ENCODE measurements at places on chromosomes 13 and 19.

GRCh38 chr13:64849196-64849595 is 2380.9 kb downstream of the PCDH9 start:
- DNase-seq = no peak

- DNase-seq = no peak
Observed at GRCh38 chr19:29478578-29479565, 46.9 kb upstream of the VSTM2B start.

- DNase-seq = no peak
Observed at GRCh38 chr19:44955505-44956439, 592 bp downstream of the CLPTM1 start.

DNA sequence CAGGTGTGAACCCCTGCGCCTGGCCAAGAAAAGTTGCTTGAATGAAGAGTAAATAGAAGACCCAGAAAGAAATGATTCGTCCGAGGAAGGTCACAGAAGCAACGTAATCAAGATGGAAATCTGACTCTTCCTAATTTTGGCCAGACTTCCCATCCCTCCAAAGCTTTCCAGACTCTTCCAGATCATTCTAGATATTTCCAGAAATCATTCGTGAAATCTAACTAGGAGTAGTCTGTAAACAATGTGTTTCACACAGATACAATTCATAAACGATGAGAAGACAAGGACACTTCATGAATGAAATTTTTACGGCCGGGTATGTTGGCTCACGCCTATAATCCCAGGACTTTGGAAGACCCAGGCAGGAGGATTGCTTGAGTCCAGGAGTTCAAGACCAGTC is 9.3 kb upstream of the LDLR start:
- no peak for DNase-seq

DNA sequence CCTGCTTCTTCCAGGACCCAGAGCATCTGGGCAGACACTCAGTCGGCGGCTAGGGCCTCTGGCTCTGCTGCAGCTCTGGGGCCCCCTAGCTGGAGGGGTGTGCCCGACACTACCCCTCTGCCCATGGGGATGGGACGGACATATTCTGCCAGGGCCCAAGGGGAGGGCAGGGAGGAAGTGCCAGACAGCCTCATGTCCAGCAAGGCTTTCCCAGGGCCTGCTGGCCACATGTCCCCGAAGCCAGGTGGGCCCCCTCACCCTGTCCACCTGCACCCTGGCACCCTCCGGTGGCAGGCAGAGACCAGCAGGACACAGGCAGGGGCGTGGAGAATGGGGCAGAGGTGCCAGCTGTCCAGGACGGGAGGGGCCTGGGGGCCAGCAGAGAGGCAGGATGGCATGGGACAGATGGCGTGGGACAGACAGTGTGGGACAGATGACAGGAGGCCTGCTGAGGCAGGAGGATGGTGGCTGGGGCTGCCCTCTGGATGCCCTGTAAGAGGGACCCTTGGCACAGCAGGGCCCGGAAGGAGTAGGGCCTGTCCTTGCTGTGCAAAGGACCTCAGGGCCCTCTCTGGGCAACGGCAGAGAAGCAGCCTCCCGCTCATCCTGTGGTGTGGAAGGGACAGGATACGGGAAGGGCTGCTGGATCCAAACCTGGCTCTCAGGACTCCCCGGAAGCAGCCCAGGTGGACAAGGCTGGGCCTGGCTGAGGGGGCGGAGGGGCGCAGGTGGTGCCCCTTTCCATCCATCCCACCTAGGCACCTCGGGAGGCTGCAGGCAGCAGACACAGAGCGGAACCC is 29.1 kb downstream of the CEBPG start:
- DNase-seq = no peak

- DNase-seq = no peak
Observed at GRCh38 chr19:48966541-48967345, 1.6 kb downstream of the FTL start.

DNA sequence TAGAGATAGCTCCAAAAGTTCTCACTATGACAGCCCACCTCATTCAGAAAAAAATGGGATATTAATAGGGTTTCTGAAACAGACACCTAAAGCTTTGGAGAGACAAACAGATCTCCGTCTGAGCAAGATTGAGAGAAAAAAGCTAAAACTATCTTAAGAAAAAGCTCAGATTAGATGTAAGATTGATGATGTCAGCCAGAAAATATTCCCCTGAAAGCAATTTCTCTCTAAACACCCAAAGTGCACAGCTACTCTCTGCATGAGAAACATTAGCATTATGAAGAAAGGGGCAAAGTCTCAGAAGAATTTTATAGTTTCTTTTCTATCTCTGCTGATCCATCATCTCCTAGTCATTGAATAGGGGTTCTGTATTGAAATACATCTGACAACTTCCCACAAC is 148.9 kb downstream of the ZNF737 start:
- DNase-seq = no peak

DNA sequence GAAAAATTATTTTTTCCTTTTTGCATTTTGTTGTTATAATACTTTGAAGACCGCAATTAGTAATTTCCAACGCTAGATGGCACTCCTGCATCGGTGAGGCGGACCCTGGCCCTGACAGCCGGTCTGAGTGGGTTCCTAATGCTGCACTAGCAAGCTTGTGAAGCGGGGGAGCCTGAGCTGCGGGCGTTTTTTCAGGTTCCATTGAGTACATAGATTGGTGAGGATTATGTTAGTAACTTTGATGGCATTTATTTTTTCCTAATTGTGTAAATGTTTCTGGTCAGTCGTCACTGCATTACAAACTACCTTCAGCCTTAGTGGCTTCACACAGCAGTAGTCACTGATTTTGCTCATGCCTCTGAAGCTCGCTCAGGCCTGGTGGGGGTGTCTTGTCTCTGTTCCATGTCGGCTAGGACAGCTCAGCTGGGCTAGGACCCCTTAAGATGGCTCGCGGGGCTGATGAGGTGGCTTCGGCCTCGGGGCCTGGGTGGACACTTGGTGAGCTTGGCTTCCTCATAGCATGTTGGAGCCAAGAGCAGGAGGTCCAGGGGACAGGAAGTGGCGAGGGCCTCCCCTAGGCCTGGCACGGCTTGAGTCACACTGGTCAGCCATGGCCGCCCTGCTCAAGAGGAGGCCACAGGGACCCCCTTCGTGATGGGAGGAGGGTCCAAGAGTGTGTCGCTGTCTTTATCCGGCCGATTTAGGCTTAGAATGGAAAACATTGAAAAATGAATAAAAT is 25.0 kb downstream of the ERCC5 start:
- DNase-seq = peak; percentile 30

GRCh38 chr19:4556597-4557127 is 2.8 kb downstream of the SEMA6B start:
- no peak for DNase-seq

DNA sequence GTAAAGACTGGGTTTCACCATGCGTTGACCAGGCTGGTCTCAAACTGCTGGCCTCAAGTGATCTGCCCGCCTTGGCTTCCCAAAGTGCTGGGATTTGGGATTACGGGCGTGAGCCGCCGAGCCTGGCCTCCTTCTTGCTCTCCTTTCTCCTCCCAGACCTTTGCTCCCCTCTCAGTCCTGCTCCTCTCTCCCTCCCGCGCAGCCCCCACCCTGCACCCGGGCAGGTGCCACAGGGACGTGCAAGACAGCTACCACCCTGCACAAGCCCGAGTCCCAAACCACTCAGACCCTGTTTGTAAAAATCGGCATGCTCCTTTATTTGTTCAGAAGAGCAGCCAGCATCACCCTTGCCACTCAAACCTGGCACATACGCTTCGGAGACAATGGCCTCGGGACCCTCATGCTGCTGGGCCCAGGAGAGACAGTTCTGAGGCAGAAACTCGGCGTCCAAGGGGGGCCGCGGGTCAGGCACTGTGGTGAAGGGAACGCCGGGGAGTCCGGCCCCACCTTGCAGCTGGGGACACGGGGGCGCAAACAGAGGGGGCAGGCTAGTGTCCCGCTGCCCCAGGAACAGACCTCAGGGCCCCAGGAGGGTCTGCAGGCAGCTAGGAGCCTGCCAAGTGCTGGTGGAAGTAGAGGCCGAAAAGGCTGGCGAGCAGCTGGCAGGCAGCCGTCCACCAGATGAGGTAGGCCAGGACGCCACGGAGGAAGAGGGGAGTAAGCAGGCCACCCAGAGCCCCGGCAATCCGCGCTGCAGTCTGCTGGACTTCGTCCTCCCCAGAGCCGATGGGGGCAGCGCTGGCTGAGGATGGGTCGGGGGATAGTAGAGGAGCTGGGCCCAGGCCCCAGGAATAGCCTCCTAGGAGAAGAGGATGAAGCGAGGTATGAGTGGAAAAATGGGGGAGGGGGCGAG is 18.7 kb downstream of the TMEM161A start:
- no peak for DNase-seq

GRCh38 chr13:26628706-26629105 is 71.2 kb downstream of the WASF3 start:
- no peak for DNase-seq

DNA sequence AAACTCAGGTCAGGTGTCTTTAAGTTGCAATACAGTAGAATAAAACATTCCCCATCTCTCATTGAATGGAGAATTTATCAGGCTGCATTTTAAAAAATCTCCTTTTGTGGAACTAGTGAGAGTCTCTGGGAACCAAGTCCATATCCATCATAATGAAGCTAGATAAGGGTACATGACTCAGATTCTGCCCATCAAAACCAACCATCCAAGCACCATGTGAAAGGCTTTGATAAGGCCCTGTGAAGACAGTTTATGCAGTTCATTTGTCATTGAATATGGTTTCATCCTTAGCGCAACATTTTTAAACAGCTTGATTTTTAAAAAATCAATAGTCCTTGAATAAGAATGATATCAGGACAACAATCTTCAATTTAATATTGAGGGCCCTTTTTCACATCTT is 56.3 kb upstream of the DIAPH3 start:
- no peak for DNase-seq

DNA sequence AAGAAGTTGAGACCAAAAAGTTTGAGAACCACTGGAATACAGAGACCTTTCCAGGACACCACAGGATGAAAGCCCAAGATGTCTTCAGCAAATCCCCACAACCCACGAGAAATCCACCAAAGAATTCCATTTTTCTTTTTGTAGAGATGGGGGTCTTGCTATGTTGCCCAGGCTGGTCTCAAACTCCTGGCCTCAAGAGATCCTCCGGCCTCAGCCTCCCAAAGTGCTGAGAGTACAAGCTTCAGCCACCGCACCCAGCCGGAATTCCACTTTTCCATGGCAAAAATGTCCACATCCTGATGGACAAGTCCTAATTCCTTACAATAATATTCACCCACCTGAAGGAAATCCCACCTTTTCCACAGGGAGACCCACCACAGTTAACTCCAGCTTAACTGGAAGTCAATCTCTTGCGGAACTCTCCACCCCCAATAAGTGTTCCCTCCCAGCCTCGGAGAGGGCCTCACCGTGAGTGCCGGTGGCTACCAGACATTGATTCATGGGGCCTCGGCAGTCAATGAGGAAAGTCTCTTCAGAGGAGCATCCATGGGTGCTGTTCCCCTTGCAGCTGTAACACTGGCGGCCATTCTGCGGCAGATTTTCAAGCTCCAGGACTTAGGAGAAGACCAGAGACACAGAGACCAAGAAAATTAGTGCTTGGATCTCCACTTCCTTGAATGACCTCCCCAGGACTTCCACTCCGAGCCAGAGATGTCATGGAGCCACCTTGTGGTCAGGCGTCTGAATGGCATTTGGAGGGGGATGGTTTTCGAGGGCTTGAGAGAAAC is 12.3 kb upstream of the CADM4 start:
- peak; percentile 36 for DNase-seq

- no peak for DNase-seq
Observed at GRCh38 chr13:89923736-89924135, 1423.8 kb upstream of the MIR17HG start.

DNA sequence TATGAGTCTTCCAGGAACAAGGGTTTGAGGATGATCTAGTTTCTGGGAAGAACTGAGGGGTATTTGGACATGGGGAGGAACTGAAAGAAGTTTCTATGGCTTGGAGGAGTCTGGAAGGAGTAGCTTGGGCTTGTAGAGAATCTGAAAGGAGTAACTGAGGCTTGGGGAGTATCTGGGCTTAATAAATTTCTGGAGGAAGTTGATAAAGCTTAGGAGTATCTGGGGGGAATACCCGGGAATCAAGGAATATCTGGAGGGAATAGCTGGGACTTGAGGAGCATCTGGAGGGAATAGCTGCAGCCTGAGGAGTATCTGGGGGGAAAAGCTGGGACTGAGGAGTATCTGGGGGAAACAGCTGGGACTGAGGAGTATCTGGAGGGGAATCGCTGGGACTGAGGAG is 16.0 kb downstream of the FSD1 start:
- no peak for DNase-seq

GRCh38 chr13:43260999-43261398 is 237.6 kb downstream of the DNAJC15 start:
- no peak for DNase-seq

DNA sequence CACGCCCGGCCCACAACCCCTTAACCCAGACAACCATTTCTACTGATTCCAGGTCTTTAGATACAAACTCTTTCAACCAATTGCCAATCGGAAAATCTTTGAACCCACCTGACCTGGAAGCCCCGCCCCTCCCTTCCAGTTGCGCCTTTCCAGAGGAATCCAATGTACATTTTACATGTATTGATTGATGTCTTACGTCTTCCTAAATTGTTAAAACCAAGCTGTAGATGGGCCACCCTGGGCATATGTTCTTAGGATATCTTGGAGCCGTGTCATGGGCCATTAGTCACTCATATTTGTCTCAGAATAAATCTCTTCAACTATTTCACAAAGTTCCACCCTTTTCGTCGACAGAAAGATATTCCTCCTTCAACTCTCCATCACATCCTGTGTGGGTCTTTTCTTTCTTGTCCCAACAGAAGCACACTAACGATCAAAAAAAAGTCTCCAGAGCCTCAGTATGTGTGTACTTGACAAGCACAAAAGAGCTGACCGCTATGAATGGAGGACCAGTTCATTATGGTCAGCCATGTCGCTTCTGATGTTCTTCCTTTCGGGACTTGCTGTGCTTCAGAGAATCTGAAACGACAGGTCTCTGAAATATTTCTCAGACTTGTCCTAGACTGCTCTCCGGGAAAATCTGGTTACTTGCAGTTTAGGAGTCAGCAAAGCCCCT is 601 bp upstream of the ZNF749 start:
- DNase-seq = no peak

DNA sequence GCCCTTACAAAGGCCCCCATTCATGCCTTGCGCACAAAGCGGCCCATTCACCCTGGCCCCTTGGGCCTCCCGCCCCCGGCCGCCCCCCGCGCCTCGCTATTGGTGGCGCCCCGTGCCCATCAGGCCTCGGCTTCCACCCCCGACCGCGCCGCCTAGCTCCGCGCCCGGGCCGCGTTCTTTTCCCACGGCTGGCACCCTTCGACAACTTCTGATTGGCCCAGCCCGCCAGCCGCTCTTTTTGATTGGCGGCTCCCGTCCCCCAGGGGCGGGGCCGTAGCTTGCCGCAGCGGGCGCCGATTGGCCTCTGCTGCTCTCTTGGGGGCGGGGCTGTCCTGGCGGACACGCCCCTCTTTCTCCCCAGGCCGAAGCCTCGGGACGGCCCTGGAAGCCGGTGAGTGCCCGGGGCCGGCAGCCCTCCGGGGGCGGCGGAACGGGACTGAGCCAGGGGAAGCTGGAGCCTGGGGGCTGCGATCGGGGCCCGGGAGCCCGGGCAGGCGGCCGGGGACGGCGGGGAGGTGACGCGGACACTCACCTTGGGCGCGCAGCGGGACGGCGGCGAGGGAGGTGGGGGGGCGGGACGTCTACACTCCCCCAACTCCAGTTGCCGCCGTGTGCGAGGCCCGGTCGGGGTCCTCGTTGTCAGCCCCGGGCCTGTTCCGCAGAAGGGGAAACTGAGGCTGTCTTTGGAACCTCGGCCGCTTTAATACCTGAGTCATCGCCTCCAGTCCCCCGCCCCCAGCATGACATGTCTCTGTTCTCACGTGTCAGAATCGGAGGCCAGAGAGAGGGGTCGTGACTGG is at the start of gene MYH14:
MYH14 (plus strand) TSS at position 342 of the 800 bp plus-strand sequence. CDS start 6,744 bp downstream, outside the sequence.
- peak; percentile 93 for DNase-seq
